ENCODE measurements at places on chromosomes 5 and 9. TPM values are rescaled to one million over a fixed set of nuclear protein-coding genes. Genes with fewer than 3 reads are reported as not detected.

Gene TMEM252
- 0.10 TPM for polyA plus RNA-seq

Gene GLT6D1
- not detected for polyA plus RNA-seq

GRCh38 chr5:181189363-181189961 is 15.5 kb downstream of the TRIM7 start:
- peak; percentile 39 for DNase-seq

DNA sequence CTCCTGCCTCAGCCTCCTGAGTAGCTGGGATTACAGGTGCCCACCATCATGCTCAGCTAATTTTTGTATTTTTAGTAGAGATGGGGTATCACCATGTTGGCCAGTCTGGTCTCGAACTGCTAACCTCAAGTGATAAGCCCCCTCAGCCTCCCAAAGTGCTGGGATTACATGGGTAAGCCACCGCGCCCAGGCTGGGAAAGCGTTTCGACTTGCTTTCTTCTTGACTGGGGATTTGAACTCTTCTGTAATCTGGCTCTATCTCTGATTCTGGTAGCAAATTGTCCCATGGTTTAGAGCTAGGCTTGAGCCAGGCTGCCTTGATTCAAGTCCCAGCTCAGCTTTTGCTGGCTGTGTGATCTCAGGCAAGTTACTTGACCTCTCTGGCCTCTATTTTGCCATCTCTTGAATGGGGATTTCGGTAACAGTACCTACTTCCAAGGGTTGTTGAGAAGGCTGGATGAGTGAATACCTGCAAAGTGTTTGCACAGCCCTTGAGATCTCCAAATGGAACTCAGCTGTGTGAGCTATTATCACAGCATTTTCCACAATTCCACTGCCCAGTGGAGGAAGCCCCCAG is 20.5 kb upstream of the MVB12B start:
- DNase-seq: no peak

Gene RELL2
- 4.3 TPM for polyA plus RNA-seq

GRCh38 chr5:6712142-6712576 is 1.1 kb upstream of the TENT4A start:
- peak; percentile 73 for DNase-seq

Gene ABCA1
- polyA plus RNA-seq: 3.0 TPM

Gene ANKRD31
- polyA plus RNA-seq: 0.27 TPM

- no peak for DNase-seq
These were observed 207.2 kb upstream of the RASEF start for GRCh38 chr9:83270116-83270515.

Gene PCDHB4
- polyA plus RNA-seq: 0.64 TPM

DNA sequence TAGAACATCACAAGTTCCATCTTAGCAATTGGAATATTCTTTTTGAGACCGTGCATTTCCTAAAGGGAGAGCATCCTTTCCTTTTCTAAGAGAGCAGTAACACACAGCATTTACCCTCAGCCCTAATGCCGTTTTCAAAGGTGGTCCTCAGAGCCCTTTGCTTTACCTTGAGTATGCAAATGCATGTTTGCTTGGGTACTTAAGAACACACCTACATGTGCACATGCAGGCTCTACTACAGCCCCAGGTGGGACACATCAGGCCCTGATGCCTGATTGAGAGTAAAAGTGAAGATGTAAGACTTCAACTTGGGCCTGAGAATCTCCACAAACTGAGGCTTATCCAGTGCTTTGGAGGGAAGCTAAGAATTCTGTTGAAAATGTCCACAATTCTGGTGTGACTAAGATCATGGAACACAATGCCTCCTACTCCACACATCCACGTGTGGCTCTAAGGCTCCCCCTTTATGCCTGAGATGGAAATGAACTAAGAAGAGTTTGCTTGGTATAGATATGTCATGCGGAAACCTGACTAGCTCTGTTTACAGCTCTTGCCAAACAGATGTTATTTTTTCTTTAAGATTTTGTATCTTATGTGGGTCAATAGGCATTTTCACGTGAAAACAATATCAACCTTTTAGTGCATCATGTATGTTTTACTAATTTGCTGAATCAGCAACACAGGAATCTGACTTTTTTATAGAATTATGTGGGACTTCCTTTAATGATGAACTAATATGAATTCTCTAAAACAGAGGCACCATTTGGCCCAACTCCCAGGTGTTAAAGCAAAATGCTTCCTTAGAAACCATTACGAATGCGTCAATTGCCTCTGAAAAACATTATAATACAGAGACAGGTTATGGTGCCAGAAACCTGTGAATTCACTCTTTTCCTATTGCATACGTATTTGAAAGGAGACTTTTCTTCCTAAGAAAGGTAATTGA is 48.9 kb upstream of the SLC2A8 start:
- DNase-seq: no peak

Gene GADD45G
- 21.9 TPM for polyA plus RNA-seq
